ENCODE measurements at places on chromosomes 11 and 22. TPM values are rescaled to one million over a fixed set of nuclear protein-coding genes. Genes with fewer than 3 reads are reported as not detected.

DNA sequence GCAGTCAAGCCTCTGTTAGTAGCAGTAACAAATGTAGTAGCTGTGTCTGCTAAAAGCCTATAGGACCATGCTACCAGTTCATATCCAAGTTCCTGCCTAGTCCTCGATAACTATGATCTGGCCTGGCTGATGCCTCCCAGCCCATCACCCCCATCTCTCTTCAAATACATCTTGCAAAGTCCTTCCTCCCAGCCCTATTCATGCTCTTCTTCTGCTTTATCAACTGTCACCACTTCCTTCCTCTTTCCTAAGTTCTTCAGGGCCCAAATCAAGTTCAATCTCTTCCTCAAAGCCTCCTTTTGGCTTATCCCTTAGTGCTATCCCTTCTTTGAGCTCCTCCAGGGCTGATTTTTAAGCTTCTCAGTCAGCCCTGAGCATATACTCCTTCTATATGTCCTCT lies 150.9 kb upstream of the THY1 start:
- H3K27ac ChIP-seq = no peak overlapping the region
- H3K4me1 ChIP-seq = no peaks in the 10 kb centered on the region
- no peak overlapping the region for H3K4me3 ChIP-seq
- H3K27me3 ChIP-seq = peaks cover 3% of the 10 kb centered on the region
- no peak for DNase-seq

- no peaks in the 10 kb centered on the region for H3K27me3 ChIP-seq
- H3K27ac ChIP-seq = no peak overlapping the region
- H3K36me3 ChIP-seq = no peaks in the 10 kb centered on the region
- H3K4me1 ChIP-seq = no peaks in the 10 kb centered on the region
- H3K4me3 ChIP-seq = no peak overlapping the region
Measured at GRCh38 chr22:33582822-33583400, 337.4 kb downstream of the LARGE1 start.

DNA sequence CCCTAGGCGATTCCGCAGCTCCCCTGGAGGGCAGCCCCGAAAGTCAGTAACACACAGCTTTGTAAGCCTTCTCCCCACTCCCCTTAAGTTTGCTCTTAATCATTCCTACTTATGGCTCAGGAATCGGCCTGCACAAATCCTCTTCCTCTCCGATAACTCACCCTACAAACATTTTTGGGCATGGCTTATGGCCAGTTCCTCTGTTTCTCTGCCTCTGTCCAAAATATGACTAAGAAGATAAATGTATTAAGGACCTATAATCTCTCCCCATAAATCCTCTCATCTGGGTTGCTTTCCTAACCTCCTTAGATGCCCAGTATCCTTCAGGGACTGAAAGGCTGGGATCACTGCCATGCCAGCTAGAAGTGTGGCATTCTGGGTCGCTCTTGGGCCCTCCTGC lies 41.0 kb downstream of the PAMR1 start:
- no peak overlapping the region for H3K4me3 ChIP-seq
- DNase-seq = no peak
- no peaks in the 10 kb centered on the region for H3K36me3 ChIP-seq
- no peaks in the 10 kb centered on the region for H3K4me1 ChIP-seq
- H3K27ac ChIP-seq = no peak overlapping the region

- peaks cover 9% of the 10 kb centered on the region for H3K4me1 ChIP-seq
- H3K27ac ChIP-seq = no peak overlapping the region
- H3K27me3 ChIP-seq = no peaks in the 10 kb centered on the region
- H3K36me3 ChIP-seq = peaks cover 27% of the 10 kb centered on the region
Measured at GRCh38 chr11:28026634-28027290, 81.2 kb downstream of the KIF18A start.

- peaks cover 7% of the 10 kb centered on the region for H3K36me3 ChIP-seq
- peaks cover 7% of the 10 kb centered on the region for H3K4me1 ChIP-seq
- no peak for DNase-seq
- H3K4me3 ChIP-seq = no peak overlapping the region
Measured at GRCh38 chr22:47064016-47064415, 301.6 kb downstream of the TBC1D22A start.

GRCh38 chr11:3161720-3162409 lies 3.2 kb downstream of the OSBPL5 start:
- H3K36me3 ChIP-seq = peaks cover 3% of the 10 kb centered on the region
- no peak overlapping the region for H3K4me3 ChIP-seq
- no peak overlapping the region for H3K27ac ChIP-seq

GRCh38 chr11:45414088-45414487 lies 127.9 kb upstream of the SYT13 start:
- no peak overlapping the region for H3K4me3 ChIP-seq
- no peaks in the 10 kb centered on the region for H3K36me3 ChIP-seq
- H3K27ac ChIP-seq = no peak overlapping the region
- H3K27me3 ChIP-seq = peaks cover 22% of the 10 kb centered on the region

GRCh38 chr11:115916608-115917007 lies 412.4 kb upstream of the CADM1 start:
- peaks cover 2% of the 10 kb centered on the region for H3K27me3 ChIP-seq
- no peaks in the 10 kb centered on the region for H3K36me3 ChIP-seq
- no peaks in the 10 kb centered on the region for H3K4me1 ChIP-seq
- H3K4me3 ChIP-seq = no peak overlapping the region

DNA sequence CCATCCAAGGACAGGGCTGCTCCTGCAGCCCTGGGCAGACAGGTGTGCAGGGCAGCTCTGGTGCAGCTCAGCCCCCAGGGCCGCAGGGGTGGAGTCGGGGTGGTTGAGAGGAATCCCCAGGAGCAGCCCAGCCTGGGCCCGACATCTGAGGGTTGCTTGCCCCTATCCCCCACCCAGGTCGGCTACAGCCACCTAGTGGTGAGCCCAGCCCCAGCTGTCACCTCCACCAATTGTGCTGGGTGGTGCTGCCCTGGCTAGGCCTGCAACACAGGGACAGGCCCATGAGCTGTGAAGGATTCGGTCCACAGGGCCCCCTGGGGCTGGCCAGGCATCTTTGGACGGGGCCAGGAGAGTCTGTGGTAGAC lies 29.6 kb downstream of the RTN4R start:
- peaks cover 3% of the 10 kb centered on the region for H3K4me1 ChIP-seq
- peak; percentile 45 for DNase-seq
- H3K4me3 ChIP-seq = no peak overlapping the region
- no peak overlapping the region for H3K27ac ChIP-seq

GRCh38 chr22:32987081-32987631 lies 71.0 kb downstream of the SYN3 start:
- H3K4me3 ChIP-seq = no peak overlapping the region
- DNase-seq = no peak
- no peaks in the 10 kb centered on the region for H3K36me3 ChIP-seq
- H3K27ac ChIP-seq = no peak overlapping the region

DNA sequence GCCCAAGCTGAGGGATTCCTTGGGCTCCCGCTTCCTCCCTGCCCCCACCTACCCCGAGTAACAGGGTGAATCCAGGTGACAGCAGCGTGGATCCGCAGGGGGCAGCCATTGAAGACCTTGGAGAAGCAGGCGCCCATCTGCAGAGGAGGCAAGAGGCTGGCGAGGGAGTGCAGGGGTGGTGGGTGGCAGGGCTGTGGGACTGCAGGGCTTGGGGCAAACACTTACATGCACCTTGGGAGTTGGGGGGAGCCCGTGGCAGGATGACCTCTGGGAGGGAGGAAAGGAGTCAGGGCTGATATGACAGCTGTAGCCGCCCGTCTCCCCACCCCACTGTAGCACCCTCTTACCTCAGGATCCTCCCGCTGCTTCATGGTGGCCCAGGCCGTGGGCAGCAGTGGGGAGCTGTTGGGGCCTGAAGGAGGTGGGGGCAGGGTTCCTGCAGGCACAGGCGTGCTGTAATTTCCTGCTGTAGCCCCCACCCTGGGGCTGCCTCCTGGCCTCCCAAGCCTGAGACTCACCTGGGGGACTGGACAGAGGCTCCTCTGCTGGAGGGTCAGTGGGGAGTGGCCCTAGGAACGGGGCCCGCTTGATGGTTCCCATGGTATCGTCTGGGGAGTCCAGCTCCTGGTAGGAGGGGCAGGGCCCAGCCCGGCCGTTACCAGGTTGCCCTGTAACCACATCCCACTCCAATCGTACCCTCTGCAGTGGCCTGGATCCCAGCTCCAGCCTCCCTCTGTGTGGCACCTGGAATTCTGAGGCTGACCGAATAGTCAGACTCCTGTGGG lies 6.1 kb downstream of the MAP4K2 start:
- no peak overlapping the region for H3K27ac ChIP-seq
- no peak overlapping the region for H3K4me3 ChIP-seq
- peaks cover 22% of the 10 kb centered on the region for H3K4me1 ChIP-seq
- no peak for DNase-seq

DNA sequence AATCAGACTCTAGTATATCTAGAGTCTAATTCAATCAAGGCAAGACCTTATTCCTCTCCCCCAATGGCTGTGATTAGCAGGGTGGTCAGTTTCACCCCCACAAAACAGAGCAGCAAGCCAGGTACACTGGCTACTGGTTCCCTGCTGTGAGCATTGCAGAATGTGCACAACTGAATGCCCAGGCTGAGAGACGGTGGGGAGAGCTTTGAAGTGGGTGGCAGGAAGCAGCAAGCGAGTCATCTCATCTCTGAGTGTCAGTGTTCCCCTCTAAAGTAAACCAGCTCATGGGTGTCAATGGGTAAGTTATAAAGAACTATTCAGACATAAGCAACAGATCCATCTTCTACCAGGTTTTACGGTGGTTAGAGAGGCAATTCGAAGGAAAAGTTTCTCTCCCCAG lies 37.6 kb downstream of the GAB4 start:
- no peak overlapping the region for H3K4me3 ChIP-seq
- H3K36me3 ChIP-seq = no peaks in the 10 kb centered on the region
- no peak for DNase-seq
- no peak overlapping the region for H3K27ac ChIP-seq
- peaks cover 2% of the 10 kb centered on the region for H3K27me3 ChIP-seq

GRCh38 chr11:27420217-27420616 lies 52.4 kb downstream of the LGR4 start:
- no peak overlapping the region for H3K27ac ChIP-seq
- no peaks in the 10 kb centered on the region for H3K4me1 ChIP-seq
- DNase-seq = no peak
- H3K4me3 ChIP-seq = no peak overlapping the region
- H3K27me3 ChIP-seq = peaks cover 4% of the 10 kb centered on the region

DNA sequence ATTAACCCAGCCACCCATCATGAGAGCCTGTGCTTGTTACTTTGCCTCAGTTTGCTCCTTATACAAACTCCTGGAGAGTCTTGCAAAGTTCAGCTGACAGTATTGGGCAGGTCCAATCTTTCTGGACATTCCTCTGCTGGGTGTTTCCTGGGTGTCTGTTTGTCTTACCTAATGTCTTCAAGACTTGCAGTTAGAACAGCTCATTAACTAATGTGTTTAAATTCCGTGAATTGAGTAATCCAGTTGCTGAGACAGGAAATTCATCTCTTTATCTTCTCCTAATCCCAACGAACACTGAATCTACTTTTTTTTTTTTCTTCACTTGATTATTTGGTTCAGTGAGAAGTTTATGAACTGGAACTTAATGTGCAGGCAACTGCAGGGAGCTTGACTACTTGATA lies 20.6 kb downstream of the BCO2 start:
- no peak overlapping the region for H3K27ac ChIP-seq
- no peak overlapping the region for H3K4me3 ChIP-seq
- no peaks in the 10 kb centered on the region for H3K4me1 ChIP-seq

- H3K27me3 ChIP-seq = no peaks in the 10 kb centered on the region
- no peaks in the 10 kb centered on the region for H3K4me1 ChIP-seq
- peaks cover 4% of the 10 kb centered on the region for H3K36me3 ChIP-seq
- H3K27ac ChIP-seq = no peak overlapping the region
Measured at GRCh38 chr11:111733611-111734088, 32.5 kb downstream of the PPP2R1B start.

- peaks cover 3% of the 10 kb centered on the region for H3K27me3 ChIP-seq
- no peak overlapping the region for H3K27ac ChIP-seq
- H3K4me3 ChIP-seq = no peak overlapping the region
- H3K36me3 ChIP-seq = no peaks in the 10 kb centered on the region
- H3K4me1 ChIP-seq = no peaks in the 10 kb centered on the region
Measured at GRCh38 chr11:95937358-95937757, 13.5 kb upstream of the MTMR2 start.

DNA sequence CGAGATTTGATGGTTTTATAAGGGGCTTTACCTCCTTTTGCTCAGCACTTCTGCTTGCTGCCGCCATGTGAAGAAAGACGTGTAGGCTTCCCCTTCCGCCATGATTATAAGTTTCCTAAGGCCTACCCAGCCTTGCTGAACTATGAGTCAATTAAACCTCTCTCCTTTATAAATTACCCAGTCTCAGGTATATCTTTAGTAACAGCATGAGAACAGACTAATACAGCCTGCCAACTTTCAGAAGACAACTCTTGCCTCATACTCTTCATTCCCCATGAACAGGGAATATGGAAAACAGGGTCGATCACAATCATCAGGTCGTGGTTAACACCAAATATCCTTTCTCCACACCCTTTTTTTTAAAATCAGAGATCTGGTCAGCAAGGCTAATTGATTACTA lies 83.0 kb downstream of the MPPED2 start:
- H3K36me3 ChIP-seq = no peaks in the 10 kb centered on the region
- no peak overlapping the region for H3K27ac ChIP-seq
- no peak overlapping the region for H3K4me3 ChIP-seq
- H3K27me3 ChIP-seq = peaks cover 2% of the 10 kb centered on the region
- no peaks in the 10 kb centered on the region for H3K4me1 ChIP-seq
- no peak for DNase-seq

DNA sequence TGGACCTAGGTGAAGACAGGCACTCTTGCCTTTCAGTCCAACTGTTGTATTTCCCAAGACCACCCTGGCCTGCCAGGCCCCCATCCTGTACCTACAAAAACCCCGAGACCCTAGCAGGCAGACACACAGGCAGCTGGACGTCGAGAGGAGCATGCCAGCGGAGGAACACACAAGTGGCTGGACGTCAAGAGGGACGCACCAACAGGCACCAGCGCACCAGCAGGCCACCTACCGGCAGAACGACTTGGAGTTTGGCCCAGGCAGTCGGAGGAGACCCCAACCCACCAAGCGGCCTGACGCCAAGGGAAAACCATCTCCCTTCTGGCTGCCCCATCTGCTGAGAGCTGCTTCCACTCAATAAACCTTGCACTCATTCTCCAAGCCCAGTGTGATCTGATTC lies 1883.4 kb upstream of the RAG2 start:
- no peaks in the 10 kb centered on the region for H3K36me3 ChIP-seq
- H3K27me3 ChIP-seq = no peaks in the 10 kb centered on the region
- H3K4me1 ChIP-seq = no peaks in the 10 kb centered on the region
- H3K4me3 ChIP-seq = no peak overlapping the region
- DNase-seq = no peak
- no peak overlapping the region for H3K27ac ChIP-seq

DNA sequence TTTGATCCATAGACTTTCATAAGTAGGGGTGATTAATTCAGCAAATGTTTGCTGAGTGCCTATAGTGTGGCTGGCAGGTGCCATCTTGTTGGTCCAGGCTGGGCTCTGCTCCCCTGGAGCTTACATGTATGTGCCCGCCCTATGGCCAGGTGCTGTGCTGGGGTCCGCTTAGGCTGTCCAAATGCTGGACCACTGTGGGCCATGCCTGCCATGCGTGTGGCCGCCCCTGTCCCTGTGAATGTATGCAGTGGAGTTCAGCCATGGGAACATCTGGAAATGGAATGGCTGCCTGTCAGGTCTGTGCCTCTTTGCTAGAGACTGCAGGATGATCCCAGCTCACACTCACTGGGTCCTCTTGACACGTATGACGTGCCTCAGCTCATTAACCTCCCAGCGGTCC lies 594.6 kb downstream of the TBC1D22A start:
- H3K27me3 ChIP-seq = peaks cover 2% of the 10 kb centered on the region
- no peak overlapping the region for H3K4me3 ChIP-seq
- no peaks in the 10 kb centered on the region for H3K36me3 ChIP-seq
- H3K27ac ChIP-seq = no peak overlapping the region
- H3K4me1 ChIP-seq = no peaks in the 10 kb centered on the region

Gene GSTT2
- total RNA-seq = not detected

Gene KLHDC7B
- 5.5 TPM for total RNA-seq

Gene OR56A1
- not detected for total RNA-seq

Gene MMP10
- total RNA-seq = not detected

Gene PLAAT4
- total RNA-seq = 11.8 TPM

Gene BIRC3
- 101 TPM for total RNA-seq

Gene OPCML
- not detected for total RNA-seq

Gene MMP13
- not detected for total RNA-seq

Gene SPON1
- total RNA-seq = 0.29 TPM

Gene TYR
- not detected for total RNA-seq
